Left forelimb (tissue), 1 donor: ENCODE measurements at places on chromosomes 11 and 22.

- DNase-seq = no peak
Measured at GRCh38 chr11:62340269-62340901, 3.1 kb downstream of the ASRGL1 start.

GRCh38 chr11:74320538-74320937 lies 9.1 kb upstream of the P4HA3 start:
- no peak for DNase-seq

DNA sequence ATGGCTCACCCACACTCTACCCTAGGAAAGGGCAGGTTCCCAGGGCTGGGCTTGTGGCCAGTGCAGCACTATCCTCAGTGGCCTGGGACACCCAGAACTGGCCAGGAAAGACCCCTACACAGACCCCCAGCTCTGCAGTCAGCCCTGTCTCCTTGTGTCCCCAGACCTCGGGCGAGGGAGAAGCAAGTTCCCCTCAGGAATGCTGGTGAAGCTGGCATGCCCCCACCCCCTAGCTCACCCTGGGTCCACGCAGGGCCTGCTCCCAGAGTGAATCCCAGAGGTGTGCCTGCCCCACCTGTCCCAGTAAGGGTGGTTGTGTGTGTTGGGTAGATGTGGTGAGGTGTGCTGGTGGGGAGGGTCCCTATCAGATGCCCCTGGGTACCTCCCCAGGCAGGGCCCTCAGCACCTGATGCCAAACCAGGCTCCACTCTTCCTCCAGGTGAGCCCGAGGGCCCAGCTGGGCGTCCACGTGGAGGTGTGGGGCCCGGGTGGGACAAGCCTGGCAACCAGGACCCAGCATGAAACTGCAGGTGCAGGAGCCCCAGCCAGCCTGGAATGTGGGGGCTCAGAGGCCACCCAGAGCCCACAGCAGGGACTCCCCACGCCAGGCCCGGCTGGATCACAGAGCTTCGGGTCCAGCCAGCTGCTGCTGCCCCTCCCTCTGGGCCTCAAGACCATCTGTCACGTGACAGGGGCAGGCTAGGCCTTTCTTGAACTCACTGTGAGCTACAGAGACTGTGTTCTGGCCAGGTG lies 48.4 kb upstream of the KCNQ1OT1 start:
- DNase-seq = no peak

- DNase-seq = no peak
Measured at GRCh38 chr22:25493794-25494193, 70.7 kb upstream of the GRK3 start.

DNA sequence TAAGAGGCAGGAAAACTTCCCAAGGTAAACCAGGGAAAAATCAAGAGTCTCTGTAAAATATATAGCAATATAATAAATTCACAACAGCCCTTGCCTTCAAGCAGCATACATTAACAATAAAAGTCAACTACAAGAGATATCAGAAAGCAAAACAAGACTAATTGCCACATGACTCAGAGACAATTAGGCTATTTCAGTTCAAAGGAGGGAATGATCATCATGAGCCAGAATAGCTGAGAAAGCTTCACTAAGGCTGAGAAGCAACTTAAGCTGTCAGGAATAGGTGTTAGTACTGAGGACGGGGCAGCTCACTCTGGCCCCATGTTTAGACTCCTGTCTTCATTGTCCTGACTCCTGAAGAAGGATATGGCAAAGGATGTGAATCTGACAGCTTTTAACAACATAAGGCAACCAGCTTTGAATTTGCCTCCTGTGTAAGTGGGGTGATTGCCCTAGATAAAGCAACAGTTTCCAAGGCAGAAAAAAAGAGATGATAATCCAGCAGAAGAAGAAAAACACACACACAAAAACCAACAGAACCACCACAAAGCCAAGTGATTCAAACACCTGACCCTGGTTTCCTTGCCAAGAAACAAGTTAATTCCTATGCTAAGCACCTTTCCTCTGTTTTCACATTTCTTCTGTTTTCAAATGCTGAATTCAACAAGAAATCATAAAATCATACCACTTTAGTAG lies 60.8 kb downstream of the SIK3 start:
- no peak for DNase-seq

DNA sequence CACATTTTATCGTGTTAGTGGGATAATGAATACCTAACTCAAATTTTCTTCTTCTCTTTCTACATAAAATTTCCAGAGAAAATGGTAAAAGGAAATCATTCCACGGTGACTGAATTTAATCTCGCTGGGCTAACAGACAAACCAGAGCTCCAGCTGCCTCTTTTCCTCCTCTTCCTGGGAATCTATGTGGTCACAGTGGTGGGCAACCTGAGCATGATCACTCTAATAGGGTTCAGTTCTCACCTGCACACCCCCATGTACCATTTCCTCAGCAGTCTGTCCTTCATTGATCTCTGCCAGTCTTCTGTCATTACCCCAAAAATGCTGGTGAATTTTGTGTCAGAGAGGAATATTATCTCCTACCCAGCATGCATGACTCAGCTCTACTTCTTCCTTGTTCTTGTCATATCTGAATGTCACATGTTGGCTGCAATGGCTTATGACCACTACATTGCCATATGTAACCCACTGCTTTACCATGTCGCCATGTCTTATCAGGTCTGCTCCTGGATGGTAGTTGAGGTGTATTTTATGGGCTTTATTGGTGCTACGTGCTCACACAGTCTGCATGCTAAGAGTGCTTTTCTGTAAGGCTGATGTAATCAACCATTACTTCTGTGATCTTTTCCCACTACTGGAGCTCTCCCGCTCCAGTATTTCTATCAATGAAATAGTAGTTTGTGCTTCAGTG lies 24.1 kb downstream of the OR10D3 start:
- no peak for DNase-seq

DNA sequence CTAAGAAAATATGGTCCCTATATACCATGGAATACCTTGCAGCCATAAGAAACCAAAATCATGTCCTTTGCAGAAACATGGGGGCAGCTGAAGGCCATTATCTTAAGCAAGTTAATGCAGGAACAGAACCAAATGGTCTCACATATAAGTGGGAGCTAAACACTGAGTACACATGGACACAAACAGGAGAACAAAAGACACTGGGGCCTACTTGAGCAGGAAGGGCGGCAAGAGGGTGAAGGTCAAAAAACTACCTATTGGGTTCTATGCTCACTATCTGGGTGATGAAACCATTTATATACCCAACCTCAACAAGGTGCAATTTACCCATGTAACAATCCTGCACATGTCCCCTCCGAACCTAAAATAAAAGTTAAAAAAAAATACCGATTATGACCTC lies 22.5 kb downstream of the GAS2 start:
- no peak for DNase-seq
